ENCODE measurements at places on chromosomes 12 and 14. TPM values are rescaled to one million over a fixed set of nuclear protein-coding genes. Genes with fewer than 3 reads are reported as not detected.

- no peaks in the 10 kb centered on the region for H3K4me1 ChIP-seq
- H3K4me3 ChIP-seq, result no peak overlapping the region
- H3K36me3 ChIP-seq, result no peaks in the 10 kb centered on the region
- no peak overlapping the region for H3K27ac ChIP-seq
Measured at GRCh38 chr14:100778526-100778882, 47.4 kb upstream of the MEG3 start.

- peak; percentile 33 for DNase-seq
- H3K36me3 ChIP-seq, result no peaks in the 10 kb centered on the region
- H3K27me3 ChIP-seq, result no peaks in the 10 kb centered on the region
- peak overlapping the region; percentile 3 for H3K27ac ChIP-seq
Measured at GRCh38 chr12:122834104-122834920, 945 bp upstream of the HIP1R start.

DNA sequence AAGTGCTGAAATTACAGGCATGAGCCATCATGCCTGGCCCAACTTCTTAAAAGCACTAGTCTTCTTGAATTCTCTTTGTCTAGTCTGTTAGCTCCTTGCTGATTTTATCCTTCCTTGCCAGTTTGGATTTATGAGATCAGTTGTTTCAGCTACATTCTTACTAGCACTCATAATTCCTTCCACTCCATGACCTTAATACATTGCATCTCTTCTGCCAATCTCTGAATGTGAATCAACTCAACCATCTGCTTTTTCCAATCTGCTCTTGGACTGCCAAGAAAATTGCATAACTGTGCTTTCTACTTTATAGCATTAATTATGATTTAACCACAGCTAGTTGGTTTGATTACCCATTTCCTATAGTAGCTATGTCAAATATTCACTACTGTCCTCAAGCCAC, 14.9 kb upstream of the HEATR5A start:
- no peaks in the 10 kb centered on the region for H3K27me3 ChIP-seq
- peak overlapping the region; percentile 40 for H3K27ac ChIP-seq
- no peak for DNase-seq
- H3K4me1 ChIP-seq, result no peaks in the 10 kb centered on the region
- H3K36me3 ChIP-seq, result no peaks in the 10 kb centered on the region

DNA sequence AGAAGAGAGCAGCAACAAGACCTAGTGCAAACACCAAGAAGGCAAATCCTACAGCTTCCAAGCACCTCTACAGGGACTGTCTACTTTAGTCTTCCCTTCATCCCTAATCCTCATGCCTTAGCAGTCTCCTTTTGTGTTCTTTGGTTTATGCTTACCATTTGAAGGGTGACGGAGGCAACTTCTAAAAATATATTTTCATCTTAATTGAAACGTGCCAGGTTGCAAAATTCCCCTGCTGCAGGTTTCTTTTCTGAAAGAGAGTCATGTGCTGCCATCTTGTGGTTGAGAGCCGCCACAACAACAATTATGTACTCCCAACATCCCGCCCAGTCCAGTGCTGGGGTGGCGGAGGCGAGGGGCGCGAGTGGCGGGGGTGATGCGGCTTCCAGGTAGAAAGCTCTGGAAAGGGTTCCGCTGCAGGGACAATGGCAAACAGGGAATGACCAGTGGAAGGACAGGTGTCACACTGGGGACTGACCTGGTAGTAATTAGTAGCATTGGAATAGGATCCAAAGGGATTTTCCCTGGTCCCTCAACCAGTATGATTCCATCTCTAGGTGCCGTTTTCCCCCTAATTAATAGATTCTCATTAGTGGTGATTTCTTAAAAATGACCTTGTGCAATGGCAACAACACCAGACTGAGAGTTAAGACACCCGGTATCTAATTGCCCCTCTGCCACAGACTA, 80.3 kb upstream of the GNG2 start:
- no peak overlapping the region for H3K4me3 ChIP-seq
- DNase-seq, result peak; percentile 88
- no peak overlapping the region for H3K27ac ChIP-seq
- H3K4me1 ChIP-seq, result no peaks in the 10 kb centered on the region
- no peaks in the 10 kb centered on the region for H3K36me3 ChIP-seq
- H3K27me3 ChIP-seq, result no peaks in the 10 kb centered on the region

DNA sequence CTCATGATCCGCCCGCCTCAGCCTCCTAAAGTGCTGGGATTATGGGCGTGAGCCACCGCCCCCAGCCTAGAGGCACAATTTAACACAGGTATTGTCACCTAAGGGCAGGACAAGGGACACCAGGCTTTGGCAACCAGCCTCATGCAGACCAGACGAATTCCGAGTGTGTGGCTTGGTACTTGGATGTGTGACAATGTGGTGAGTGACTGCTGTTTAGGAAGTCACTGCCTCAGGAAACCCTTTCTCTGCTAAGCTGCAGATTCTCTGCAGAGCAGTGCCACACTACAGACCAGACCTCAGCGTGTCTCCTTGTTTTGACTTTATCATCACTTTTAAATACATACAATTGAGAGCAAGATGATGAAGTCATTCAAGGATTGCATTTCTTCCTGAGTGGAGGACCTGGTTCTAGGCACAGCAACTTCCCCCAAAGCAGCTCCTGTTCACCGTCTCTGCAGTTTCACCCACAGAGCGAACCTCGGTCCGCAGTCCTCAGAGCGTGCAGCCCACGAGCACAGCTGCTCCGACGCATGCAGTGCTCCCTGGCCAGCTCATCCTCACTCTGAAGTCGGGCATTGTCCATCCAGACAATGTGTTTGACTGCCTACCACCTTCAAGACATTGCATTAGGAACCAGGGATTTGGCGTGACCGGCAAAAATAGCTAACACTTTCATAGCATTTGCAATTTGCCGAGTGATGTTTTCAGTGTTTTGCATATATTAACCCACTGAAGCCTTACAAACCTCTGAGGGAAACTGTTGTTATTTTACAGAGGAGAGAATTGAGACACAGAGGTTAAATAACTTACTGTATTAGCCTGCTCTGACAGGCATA, 235.2 kb downstream of the CHST11 start:
- no peaks in the 10 kb centered on the region for H3K27me3 ChIP-seq
- H3K27ac ChIP-seq, result no peak overlapping the region
- no peak for DNase-seq
- no peak overlapping the region for H3K4me3 ChIP-seq
- H3K4me1 ChIP-seq, result no peaks in the 10 kb centered on the region

GRCh38 chr12:123965382-123965781, 7.2 kb downstream of the CCDC92 start:
- no peaks in the 10 kb centered on the region for H3K36me3 ChIP-seq
- peaks cover 18% of the 10 kb centered on the region for H3K4me1 ChIP-seq
- no peak overlapping the region for H3K4me3 ChIP-seq
- no peaks in the 10 kb centered on the region for H3K27me3 ChIP-seq
- DNase-seq, result no peak
- H3K27ac ChIP-seq, result no peak overlapping the region

DNA sequence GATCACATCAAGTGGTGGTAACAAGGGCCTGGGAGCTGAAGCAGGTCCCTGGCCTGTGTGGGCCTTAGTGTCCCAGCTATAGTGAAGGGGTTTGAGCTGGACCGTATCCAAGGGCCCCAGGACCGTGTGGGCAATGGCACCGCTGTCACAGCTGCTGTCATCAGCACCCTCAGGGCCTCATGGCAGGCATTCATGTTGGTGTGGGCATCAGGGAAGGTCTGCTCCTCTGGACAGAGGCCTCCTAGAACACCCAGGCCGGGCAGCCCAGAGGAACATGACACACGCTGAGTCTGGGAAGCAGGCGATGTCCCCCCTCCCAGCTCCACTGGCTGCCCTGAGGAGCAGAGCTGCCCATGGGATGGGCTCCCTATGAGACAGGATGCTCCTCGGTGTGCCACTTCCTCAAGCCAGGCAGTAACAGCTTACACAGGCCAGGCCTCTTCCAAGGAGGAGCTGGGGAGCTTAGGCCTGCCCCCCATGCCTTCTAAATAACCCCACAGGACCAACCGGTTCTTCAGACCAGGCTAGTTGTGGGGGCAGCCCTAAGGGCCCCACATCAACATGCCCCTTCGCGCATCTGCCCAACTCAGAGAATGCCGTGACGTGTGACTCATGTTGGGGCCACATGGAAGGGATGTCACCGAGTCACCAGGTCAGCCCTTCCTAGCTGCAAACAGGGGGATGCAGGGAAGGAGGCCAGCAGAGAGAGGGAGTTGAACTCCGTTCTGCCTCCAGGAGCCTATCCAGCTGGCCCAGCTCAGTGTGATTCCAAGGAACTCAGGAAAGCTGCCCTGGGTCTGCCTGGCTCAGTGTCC, 80.4 kb downstream of the PITPNM2 start:
- H3K27ac ChIP-seq, result no peak overlapping the region
- H3K27me3 ChIP-seq, result no peaks in the 10 kb centered on the region
- peaks cover 44% of the 10 kb centered on the region for H3K4me1 ChIP-seq
- no peak overlapping the region for H3K4me3 ChIP-seq
- DNase-seq, result no peak

GRCh38 chr12:85803231-85803630, 33.0 kb downstream of the RASSF9 start:
- H3K36me3 ChIP-seq, result peaks cover 5% of the 10 kb centered on the region
- H3K27me3 ChIP-seq, result no peaks in the 10 kb centered on the region
- no peak for DNase-seq
- H3K27ac ChIP-seq, result no peak overlapping the region

DNA sequence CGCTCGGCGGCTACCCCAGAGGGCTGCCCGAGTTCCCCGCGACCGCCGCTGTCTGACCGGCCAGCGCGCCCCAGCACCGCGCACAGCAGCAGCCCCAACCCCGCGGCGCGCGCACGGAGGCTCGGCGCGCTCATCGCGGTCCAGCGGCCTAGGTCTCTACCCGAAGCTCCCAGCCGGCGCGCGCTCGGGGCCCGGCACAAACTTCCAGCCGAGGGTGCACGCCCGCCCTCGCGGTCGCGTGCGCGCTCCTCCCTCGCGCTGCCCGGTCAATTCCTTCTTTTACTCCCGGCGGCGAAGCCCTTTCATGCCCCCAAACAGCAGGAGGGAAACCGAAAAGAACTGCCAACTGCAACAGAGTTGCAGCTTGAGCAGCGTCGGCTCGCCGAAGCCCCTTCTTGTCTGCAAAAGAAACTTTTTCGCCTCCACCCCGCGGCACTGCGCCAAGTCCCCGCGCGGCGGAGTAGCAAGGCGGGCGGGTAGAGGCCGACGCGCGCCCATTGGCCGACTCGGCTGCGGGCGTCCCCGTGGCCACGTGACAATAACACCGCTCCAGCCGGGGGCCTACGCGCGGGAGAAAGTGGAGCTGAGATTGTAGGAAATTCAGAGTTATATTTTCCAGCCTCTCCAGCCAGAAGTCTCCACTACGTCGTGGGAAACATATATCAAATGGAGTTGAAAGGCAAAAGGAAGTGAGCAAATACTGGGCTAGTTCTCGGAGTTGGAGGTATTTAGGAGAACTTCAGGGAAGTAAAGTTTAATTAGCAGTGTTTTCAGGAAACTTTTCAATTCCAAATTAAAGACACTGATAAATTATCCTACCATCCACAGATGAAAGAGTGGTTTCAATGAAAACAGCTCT, at the start of gene LRIG3:
LRIG3 (minus strand) TSS at position 403 of the 859 bp plus-strand sequence; CDS start at position 134, 269 bp downstream.
- peak; percentile 87 for DNase-seq
- H3K4me3 ChIP-seq, result peak within 1 kb of the TSS; percentile 71
- no peaks in the 10 kb centered on the region for H3K4me1 ChIP-seq
- no peaks in the 10 kb centered on the region for H3K27me3 ChIP-seq
- H3K36me3 ChIP-seq, result no peaks in the 10 kb centered on the region
- peak within 1 kb of the TSS; percentile 88 for H3K27ac ChIP-seq

DNA sequence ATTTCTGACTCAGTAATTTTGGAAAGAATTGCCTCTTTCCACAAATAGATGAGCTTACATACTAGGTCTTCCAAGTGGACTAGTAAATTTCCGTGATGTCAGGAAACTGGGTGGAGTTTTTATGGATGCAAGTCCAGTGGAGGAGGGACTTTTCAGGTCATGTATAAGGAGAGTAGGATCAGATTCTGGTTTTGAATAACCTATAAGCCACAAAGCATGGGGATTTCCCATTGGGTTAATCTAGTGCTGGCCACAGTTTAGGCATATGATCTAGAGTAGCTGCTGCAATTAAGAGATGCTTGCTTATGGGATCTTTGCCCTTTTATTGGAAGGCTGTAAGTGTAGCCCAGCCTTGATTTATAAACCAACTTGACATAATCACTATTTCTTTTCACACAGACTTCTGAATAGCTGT, 33.8 kb downstream of the STK38L start:
- H3K36me3 ChIP-seq, result no peaks in the 10 kb centered on the region
- peak overlapping the region; percentile 21 for H3K27ac ChIP-seq
- peaks cover 5% of the 10 kb centered on the region for H3K4me1 ChIP-seq
- DNase-seq, result no peak
- H3K4me3 ChIP-seq, result no peak overlapping the region
- no peaks in the 10 kb centered on the region for H3K27me3 ChIP-seq

DNA sequence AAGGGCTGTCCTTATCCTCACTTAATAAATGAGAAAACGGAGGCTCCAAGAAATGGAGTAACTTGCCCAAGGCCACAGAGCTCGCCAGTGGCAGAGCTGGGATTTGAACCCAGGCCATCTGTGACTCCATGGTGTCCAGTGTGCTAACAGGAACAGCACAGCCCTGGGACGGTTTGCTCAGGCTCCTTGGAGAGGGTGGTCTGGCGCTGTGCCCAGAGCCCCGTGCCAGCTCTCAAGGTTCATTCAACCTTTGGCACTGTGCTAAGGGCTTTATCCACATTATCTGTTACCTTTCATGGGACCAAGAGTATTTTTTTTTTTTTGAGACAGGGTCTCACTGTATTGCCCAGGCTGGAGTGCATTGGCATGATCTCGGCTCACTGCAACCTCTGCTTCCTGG, 8.1 kb downstream of the DAO start:
- no peak for DNase-seq
- no peaks in the 10 kb centered on the region for H3K36me3 ChIP-seq

DNA sequence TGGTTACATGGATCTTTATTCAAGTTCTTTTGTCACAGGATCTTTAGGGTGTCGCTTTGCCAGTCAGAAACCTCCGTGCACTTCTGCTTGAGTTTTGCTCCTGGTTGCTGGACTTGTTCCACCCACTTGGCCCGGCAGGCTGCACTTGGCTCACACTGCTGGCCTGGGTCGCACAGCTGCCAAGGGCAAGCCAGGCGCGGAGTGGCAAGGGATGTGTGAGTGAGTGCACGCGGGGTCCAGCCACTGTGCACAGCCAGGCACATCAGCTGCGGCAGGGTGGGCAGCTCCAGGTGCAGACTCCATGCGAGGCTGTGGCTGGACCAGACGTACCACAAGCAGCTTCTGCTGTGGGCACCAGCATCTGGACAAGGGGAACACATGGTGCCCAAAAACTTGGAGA, 76.6 kb downstream of the DERA start:
- no peak overlapping the region for H3K27ac ChIP-seq
- peaks cover 63% of the 10 kb centered on the region for H3K36me3 ChIP-seq
- H3K27me3 ChIP-seq, result no peaks in the 10 kb centered on the region
- DNase-seq, result no peak
- no peaks in the 10 kb centered on the region for H3K4me1 ChIP-seq

The SYCP3 gene
- total RNA-seq, result not detected

The SLC6A13 gene
- total RNA-seq, result not detected

The KERA gene
- total RNA-seq, result not detected

The MFAP5 gene
- total RNA-seq, result 703 TPM

The PARPBP gene
- 0.87 TPM for total RNA-seq

The POLE2 gene
- total RNA-seq, result 2.5 TPM
